ENCODE measurements at places on chromosomes 12 and 14.

GRCh38 chr12:70487440-70487839 is 121.3 kb downstream of the KCNMB4 start:
- no peak for DNase-seq

- no peak for DNase-seq
Measured at GRCh38 chr14:90040411-90040810, 21.4 kb upstream of the KCNK13 start.

DNA sequence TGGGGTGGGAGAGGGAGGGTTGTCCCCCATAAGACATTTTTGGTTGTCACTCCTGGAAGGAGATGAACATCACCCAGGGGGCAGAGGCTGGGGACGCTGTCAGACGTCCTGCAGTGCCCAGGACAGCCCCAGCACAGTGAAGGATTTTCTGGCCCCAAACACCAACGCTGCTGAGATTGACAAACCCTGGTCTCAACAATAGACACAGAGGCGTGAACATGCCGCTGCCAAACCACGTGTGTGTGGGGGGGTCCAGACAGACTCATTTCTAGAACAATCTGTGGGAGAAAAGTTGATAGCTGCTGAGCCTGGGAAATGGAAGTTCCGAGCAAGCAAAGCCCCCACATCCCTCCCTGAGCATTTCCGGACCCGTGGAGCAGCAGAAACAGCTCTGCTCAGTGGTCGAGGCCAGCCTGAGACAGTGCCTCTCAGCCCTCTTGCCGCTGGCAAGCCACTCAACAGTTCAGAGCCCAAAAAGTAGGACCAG is 43.8 kb upstream of the CLMN start:
- no peak for DNase-seq

DNA sequence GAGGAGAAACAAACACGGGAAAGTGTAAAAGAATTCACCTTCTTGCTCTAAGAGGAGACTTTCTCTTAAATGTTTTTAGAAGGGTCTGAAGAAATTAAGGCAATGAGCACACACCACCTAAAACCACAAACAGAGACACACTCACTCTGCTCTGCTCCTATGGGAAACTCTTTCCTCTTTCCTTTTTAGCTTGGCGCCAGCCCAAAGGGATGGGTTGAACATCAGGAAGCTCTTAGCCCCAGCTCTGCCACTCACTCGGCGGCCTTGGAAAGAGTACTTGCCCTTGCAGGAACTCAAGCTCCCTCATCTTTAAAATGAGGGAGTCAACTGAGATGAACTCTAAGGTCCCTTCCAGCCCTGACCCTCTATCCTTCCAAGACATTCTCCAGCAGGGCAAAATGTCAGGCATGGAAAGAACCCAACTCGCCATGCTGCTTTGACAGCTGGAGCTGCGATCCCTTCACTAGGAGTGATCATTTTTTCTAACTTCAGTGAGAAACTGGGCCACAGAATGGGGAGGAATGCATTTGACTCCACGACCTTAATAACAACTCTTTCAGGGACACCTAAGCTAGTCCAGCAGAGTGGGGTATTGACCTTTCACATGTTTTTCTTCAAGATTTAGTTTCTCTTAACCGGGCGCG is 980 bp upstream of the RNASE8 start:
- DNase-seq = no peak

- no peak for DNase-seq
Measured at GRCh38 chr14:65160091-65160490, 57.8 kb upstream of the MAX start.

GRCh38 chr14:39768589-39768988 is 336.4 kb upstream of the FBXO33 start:
- no peak for DNase-seq

DNA sequence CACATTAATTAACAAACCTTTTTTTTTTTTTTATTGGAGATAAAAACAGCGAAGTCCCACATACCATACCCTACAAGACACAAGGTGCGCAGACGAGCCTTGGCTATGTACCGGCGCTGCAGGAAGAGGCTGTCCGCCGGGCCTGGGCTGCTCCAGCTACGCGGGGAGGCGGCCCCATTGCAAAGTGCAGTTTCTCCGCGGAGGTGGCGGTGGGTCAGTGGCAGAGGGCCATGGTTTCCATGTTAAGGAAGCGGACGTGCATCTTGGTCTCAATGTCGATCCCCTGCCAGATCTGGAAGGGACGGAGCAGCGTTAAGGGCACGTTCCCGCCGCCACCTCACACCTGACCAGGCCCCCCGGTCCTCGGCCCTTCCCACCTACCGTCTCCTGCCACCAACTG is 60.3 kb downstream of the TESC start:
- no peak for DNase-seq

GRCh38 chr12:91432089-91432488 is 249.5 kb upstream of the DCN start:
- DNase-seq = peak; percentile 66

DNA sequence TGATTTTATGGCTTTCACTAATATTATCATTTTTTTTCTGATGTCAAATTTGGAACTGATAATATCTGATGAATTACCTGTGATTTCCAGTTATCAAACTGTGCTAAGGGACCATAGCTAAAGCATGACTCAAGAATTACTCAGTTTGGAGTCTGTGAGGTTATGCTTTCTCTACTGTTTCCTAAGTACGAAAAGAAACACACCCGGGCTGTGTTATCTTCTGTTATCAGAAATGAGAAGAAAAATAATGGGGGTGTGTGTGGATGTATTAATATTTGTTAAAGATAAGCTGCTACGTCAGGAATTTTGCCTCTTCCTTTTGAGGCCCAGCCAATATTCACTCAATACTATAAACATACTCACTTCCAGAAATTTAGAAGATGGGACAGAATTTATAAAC is 1401.9 kb upstream of the FLRT2 start:
- no peak for DNase-seq

- DNase-seq = no peak
Measured at GRCh38 chr14:94284221-94284620, 8.8 kb downstream of the SERPINA10 start.

DNA sequence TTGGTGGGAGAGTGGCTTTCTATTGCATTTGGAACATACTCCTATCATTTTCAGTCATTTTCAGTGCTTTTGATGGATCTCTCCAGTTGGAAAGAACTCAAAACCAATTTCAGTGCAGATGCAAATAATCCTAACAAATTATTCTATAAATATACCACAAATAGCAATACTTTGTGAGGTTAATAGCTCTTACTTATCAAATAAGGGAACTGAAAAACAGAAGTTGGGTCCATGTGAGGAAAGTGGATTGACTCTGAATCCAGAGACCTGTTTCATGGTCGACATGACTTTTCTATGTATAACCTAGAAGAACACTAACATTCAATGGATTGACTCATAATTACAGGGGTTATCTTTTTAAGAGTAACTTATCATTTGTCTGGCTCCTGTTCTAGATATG is 248.6 kb downstream of the EGLN3 start:
- no peak for DNase-seq

GRCh38 chr12:2672863-2673262 is 121.9 kb upstream of the FKBP4 start:
- peak; percentile 40 for DNase-seq

DNA sequence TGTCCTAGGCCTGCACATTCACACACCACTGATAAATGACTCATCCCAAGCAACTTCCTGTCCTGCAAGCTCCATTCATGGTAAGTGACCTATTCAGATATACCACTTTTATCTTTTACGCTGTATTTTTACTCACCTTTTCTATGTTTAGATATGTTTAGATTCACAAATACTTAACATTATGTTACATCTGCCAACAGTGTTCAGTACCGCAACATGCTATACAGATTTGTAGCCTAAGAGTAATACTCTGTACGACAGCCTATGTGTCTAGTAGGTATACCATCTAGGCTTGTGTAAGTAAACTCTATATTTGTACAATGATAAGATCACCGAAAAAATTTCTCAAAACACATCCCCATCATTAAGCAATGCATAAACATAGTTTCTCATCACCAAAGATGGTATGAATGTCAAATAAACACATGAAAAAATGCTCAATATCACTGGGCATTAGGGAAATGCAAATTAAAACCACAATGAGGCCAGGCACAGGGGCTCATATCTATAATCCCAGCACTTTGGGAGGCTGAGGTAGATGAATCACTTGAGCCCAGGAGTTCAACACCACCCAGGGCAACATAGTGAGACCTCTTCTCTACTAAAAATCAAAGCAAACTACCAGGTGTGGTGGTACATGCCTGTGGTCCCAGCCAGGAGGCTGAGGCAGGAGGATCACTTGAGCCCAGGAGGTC is 20.7 kb downstream of the ATXN2 start:
- DNase-seq = peak; percentile 70

DNA sequence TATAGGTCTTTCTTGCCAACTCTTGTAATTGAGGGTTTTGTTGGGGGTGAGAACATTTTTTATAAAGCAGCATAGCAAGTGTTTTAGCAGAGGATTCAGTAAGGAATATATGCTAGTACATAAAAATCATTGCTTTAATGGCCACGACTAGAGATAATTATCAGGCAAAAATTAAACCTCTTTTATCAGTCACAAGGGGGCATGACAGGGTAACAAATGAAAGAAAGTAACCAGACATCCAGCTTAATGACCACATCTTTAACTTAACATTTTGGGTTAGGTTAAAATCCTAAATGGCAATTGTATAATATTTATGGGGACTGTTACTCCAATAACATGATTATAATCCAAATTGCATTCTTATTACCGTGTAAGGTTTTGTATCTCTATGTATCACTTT is 119.6 kb downstream of the LRRIQ1 start:
- DNase-seq = no peak

- peak; percentile 85 for DNase-seq
Measured at GRCh38 chr12:93279565-93280412, 97.9 kb upstream of the NUDT4 start.

- DNase-seq = peak; percentile 76
Measured at GRCh38 chr12:93273834-93274564, 103.7 kb upstream of the NUDT4 start.

DNA sequence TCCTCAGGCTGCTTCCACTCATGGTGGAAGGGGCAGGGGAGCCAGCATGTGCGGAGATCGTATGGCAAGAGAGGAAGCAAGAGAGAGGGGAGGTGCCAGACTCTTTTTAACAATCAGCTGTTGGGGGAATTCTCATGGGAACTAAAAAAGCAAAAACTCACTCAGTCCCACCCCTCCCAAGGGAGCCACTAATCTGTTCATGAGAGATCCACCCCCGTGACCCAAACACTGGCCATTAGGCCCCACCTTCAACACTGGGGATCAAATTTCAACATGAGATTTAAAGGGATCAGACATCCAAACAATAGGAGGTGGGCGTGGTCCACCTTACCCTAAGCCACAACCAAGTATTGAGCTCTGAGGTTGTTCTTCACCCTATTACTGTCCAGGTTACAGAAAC is 375.1 kb downstream of the GRIN2B start:
- no peak for DNase-seq

DNA sequence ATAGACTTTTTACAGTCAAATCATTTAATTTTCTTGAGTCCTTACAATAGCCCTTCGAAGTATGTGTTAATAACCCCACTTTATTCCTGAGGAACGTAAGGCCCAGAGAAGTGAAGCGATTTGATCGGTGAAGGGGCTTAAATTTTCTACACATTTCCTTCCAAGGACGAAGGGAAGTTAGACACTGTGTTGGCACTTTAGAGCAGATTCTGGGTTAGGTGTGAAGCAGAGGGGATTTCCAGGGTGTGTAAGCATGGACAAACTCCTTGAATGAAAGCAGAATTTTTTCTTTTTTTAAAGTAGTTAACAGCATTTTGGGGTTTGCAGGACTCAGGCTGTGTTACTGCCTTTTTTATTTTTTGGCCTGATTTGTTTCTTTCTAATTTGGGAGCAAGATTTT is 38.9 kb downstream of the PRORP start:
- no peak for DNase-seq

DNA sequence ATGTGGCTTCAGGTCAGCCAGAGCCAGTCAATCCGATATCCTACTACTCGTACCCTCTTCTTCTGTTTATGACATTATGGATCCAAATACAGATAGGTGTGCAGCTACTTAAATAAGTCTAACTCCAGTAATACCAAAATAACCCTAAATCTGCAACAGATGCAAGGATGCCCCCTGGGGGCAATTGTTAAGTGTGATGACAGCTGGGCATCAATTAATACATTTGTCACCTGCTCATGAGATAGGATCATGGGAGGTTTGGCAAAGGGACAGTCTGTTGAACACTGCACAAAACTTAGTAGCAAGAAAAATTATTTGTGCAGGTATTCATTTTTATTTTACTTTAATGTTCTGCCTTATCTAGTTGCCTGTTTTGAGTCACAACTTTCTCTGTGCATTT is 83.2 kb downstream of the SLC38A6 start:
- DNase-seq = no peak

DNA sequence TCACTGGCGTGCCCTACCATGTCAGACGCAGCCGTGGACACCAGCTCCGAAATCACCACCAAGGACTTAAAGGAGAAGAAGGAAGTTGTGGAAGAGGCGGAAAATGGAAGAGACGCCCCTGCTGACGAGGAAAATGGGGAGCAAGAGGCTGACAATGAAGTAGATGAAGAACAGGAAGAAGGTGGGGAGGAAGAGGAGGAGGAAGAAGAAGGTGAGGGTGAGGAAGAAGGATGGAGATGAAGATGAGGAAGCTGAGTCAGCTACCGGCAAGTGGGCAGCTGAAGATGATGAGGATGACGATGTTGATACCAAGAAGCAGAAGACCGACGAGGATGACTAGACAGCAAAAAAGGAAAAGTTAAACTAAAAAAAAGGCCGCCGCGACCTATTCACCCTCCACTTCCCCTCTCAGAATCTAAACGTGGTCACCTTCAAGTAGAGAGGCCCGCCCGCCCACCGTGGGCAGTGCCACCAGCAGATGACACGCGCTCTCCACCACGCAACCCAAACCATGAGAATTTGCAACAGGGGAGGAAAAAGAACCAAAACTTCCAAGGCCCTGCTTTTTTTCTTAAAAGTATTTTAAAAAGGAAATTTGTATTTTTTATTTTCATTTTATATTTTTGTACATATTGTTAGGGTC is 13.2 kb downstream of the TRIP11 start:
- no peak for DNase-seq

DNA sequence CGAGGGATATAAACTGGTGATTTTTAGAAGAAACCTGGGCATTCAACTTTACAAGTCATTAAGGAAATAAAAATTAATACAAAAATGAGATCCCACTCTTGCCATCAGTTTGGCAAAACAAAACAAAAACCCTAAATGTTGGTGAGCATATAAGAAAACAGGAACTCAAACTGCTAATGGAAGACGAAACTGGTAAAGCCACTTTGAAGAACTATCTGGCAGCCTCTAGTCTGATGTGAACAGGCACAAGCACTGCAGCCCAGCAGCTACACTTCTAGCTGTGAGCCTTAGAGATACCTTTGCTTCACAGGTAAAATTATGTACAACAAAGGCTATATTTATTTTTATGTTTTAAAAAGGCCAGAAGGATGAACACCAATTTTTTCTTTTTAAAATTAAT is 459.6 kb downstream of the ZFP36L1 start:
- DNase-seq = no peak

GRCh38 chr14:88518592-88519512 is 36.0 kb downstream of the PTPN21 start:
- no peak for DNase-seq

- DNase-seq = no peak
Measured at GRCh38 chr12:53803194-53803593, 51.4 kb upstream of the CISTR start.
